ENCODE measurements at places on chromosomes 1 and 21.

- no peak for DNase-seq
Observed at GRCh38 chr1:82121421-82121820, 320.7 kb downstream of the ADGRL2 start.

DNA sequence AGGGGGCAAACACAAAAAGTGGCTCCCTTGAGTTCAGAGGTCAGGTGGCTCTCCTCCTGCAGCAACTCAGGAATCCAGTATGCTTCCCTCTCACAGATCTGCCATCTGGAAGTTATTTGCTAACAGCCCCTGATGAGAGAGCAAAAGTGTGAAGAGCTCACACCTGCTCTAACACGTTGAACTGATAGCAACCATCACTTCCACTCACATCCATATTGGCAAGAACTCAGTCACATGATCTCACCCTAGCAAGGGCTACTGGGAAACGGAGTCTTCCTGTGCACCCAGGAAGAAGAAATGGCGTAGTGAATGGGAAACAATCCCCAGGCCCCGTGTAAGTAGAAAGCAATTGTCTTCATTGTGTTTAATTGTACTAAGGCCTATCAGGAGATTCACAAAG, 20.7 kb upstream of the SLC45A1 start:
- no peak for DNase-seq

GRCh38 chr1:232209357-232209756, 420.6 kb downstream of the SIPA1L2 start:
- DNase-seq = no peak

GRCh38 chr1:110608247-110608646, 2.1 kb upstream of the KCNA2 start:
- DNase-seq = no peak

DNA sequence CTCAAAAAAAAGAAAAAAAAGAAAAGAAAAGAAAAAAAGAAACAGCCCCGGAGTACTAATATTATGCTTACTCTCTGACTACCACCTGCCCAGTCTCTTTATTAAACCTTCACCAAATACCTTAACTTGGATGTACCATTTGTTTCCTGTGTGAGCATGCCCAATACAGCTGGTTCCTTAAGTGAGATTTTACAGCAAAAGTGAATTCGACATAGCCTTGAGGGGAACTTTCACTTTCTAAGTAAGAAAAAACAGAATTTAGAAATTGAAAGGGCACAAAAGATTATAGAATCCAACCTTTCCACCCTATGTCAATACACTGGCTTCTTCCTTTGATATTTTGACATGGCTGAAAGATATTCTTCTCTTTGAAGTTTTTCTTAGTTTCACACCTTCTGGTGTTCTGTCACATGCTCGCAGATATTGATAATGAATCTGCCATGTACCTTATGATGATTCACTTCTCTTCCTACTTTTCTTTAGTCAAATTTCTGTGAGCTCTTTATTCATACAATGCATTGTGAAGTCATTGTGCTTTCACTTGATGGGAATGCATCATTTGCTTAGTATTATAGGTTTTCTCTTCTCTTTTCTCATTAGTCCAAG, 5.2 kb upstream of the GIPC2 start:
- no peak for DNase-seq

GRCh38 chr21:42495765-42496119, 282 bp downstream of the RSPH1 start:
- DNase-seq = no peak

DNA sequence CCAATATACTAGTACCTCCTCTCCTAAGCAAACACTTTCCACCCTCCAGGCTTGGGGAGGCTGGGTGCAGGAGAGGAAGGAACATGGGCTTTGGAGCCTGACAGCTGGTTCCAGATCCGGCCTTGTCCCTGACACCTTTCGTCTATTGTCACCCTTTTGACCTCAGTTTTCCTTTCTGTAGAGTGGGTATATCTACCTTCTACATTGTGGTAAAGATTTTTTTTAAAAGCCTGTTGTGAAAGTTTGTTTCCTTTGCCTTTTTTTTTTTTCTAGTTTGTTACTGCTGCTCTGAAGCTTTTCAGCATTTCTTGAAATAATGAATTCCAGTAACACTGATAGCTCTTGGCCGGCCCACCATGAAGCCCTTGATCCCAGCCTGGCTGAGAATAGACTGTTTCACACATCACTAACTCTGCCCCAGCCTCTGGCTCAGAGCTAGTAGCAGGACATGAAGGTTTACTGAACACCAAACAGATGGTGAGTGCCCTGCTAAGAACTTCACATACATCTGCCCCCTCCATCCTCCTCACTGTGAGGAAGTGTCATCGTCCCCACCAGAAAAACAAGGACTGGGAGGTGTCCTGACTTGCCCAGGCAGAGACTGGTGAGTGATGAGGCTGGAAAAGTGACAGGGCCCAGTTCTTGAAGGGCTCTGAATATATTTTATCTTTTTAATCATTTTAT, 33.0 kb upstream of the ID3 start:
- no peak for DNase-seq

Measured in stimulated activated naive CD4-positive, alpha-beta T cell (primary cell).